ENCODE measurements at places on chromosomes 1 and 21.

DNA sequence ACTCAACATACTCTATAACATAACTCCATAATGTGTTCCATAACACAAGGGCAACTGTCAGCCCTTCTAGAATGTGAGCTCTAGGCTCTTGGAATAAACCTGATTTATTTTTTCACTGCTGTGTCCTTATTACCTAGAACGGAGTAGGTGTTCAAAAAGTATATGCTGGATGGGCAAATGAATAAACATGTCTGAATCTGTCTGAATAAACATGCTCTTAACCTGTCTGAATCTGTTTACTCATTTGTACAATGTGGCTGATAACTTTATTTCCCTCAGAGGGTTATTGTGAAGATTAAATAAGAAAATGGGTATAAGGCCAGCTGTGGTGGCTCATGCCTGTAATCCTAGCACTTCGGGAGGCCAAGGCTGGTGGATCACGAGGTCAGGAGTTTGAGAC, 42.3 kb downstream of the AZIN2 start:
- no peak for DNase-seq

DNA sequence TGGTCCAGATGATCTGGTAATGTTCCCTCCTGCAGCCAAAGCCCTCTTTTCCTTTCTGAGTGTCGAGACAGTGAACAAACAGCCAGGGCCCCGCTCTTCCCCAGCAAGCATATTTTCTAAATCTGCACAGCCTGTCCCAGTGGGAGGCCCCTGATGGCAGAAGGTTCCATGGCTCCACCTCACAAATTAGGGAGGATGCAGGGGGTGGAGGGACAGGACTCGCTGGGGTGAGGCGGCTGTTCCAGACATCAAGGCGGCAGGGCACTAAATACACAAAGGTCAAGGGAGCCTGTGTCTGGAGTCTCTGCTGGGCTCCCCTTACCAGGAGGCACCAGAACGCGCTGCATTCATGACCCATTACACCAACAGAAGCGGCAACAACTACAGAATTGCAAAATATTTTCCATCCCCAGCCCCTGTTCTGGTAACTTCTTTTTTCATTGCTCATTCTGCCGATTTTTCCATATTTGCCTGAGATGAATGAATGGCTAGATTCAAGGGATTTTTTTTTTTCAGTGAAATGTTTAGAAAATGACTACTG, 27.0 kb upstream of the PRELP start:
- DNase-seq, result no peak

DNA sequence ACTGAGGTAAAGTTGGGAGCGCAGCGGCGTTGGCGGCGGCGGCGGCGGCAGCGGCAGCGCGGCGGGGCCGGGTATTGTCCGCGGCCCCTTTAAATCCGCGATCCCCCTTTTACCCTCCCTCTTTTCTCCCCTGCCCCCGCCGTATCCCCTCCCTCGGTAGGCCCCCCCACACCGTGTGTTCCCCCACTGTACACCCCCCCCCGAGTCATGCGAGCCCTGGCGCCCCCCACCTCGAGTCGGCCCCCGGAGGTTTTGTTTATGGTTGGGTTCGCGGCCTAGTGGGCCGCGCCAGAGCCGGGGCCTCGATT, 169 bp downstream of the UBAP2L start:
- no peak for DNase-seq

GRCh38 chr1:33268927-33269610, 12.8 kb downstream of the ZNF362 start:
- no peak for DNase-seq

DNA sequence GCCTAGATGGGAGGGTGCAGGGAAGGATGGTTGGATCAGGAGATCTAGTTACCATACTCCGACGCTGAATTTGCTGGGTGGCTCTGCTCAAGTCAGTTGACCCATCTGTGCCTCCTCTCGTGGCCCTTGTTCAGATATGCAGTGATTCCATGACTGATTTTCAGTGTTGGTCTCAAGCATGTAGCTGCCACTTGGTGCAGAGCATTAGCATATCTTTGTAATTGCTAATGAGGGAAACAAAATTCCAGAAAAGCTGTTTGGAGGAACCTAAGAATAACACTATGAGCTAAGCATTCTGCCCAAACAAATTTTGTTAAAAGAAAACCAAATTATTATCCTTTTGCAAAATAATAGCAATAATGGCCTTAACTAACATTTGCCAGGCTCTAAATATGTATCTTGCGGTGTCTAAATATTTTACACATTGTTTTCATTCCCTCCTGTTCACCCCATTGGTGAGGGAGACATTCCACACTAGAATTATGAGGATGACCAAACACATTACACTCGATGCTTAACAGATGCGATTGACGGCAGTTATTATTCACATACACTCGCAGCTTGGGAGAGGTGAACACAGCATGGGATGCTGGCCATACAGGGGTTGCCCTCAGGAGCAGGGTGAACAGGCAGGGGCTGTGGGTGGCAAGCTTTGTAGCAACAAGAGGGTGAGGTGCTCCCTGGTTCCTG, 69.1 kb downstream of the KCNJ15 start:
- DNase-seq, result no peak

- no peak for DNase-seq
Observed at GRCh38 chr1:108556499-108556898, 3.4 kb upstream of the EEIG2 start.

DNA sequence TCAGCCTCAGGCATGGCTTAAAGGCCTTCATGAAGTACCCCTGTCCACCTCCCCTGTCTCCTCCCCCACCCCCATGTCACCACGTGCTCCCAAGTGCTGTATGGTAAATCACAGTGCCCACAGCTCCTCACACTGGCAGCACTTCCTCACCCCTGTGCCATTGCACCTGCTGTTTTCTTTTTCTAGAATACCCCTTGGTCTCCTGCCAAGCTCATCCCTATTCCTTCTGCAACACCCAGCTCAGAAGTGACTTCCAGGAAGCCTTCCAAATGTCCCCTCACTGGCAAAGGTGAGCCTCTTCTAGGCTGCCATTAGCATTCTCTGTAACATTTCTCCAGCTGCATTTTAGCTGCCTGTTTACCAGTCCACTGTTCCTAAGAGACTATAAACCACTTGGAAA, 9.4 kb downstream of the AKNAD1 start:
- no peak for DNase-seq

DNA sequence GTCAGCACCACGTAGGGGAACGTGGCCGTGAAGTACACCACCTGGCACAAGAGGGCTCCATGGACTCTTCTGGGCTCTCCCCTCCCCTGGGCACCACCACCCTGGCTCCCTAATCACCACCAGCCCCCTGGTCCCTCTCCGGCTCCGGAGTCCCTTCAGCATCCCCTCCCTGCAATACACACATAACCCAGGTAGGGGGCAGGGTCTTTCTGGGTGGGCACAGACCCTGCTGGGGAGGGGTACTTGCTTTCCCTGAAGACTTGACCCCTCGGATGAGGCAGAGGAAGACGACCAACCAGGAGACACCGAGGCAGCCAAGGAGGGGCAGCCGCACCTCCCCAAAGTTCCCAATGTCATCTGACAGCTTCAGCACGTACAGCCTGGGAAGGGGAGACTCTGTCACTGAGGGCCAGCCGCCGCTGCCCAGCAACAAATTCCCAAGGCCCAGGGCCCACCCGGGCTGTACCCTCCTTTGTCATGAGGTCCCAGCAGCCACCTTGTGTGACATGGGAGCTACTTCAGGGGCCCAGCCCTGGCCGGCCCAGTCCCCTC, 11.3 kb downstream of the CCDC24 start:
- no peak for DNase-seq

DNA sequence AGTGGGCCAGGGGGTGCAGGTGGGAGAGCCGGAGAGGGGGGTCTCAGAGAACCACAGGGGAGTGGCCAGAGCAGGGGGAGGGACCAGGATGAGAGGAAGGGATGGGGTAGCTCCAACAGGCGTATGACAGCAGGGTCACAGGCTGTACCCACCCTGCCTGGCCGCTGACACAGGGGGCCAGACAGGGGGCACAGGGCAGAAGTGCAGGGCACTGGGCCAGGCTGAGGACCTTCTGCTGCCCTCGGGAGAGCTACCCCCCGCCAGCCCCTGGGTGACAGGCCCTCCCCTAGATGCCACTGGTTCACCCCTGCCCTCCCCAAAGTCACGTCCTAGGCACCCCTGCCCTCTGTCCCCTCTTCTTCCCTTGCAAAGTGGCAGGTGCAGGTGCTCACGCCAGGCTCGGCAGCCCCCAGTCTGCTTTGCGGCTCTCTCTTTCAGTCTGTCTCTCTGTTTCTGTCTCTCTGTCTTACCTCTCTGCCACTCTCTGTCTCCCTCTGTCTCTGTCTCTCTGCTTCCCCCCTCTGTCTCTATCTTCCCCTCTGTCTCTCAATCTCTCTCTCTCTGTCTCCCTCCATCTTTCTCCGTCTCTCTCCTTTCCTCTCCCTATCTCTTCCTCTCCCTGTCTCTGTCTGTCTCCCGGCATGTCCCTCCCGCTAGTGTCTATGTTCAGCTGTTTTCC, 48.5 kb downstream of the WNT9A start:
- no peak for DNase-seq

- DNase-seq, result no peak
Observed at GRCh38 chr21:23921670-23922418, 1685.4 kb downstream of the MRPL39 start.

DNA sequence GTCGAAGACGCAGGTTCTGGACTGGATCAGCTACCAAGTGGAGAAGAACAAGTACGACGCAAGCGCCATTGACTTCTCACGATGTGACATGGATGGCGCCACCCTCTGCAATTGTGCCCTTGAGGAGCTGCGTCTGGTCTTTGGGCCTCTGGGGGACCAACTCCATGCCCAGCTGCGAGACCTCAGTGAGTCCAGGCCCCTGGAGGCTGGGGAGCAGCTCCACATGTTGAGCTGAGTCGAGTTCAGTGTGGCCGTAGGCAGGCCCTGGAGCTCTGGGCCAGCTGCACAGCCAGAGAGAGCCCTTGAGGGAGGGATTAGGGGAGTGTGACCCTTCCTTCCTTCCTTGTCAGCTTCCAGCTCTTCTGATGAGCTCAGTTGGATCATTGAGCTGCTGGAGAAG, 1.6 kb downstream of the ELF3 start:
- DNase-seq, result no peak

GRCh38 chr1:239507826-239508225, 121.5 kb downstream of the CHRM3 start:
- no peak for DNase-seq

DNA sequence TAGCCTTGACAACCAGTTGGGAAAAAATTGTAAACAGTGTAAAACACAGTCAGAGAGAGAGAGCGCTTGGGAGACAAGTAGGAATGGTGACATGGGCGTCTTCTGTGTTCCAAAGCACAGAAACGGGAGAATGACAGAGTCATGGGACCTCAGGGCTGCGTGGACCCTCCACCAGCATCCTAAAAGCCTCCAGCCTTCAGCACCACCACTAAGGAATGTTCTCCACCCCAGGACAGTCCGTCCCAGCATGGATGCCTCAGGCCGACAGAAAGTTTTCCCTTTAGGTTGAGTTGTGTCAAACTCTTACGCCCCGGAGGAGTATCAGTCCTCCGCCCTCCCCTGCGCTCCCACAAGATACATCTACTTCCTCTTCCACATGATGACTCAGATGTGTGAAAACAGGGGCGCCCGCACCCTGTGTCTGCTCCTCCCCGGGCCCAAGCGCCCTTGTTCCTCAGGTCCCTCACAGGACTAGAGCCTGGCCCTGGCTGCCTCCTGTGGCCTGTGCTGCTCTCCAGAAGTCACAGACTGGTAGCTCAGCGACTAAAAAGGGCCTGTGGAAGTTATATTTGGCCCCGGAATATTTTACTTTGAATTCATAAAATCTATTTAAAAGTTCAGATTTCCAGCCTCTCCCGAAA, 63.9 kb upstream of the EFHD2 start:
- no peak for DNase-seq

DNA sequence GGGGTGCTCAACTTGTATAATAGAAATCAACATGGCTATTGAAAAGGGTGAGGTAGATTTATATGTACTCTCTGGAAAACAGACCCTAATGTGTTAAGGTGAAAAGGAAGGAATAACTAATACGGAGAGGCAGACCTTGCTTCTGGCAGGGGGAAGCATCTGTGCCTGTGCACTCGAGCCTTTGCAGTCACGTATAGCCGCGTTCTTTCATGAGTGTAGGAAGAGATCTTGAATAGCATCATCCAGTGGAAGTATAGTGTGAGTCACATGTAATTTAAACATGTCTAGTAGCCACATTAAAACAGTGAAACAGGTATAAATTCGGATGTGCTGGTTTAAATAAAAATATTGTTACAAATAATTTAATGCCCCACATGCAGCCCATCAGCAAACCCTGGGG, 3.0 kb downstream of the A3GALT2 start:
- DNase-seq, result no peak

- DNase-seq, result peak; percentile 23
Observed at GRCh38 chr1:236608930-236609726, 4.8 kb upstream of the HEATR1 start.

GRCh38 chr1:201988601-201989000, 6.2 kb downstream of the RNPEP start:
- DNase-seq, result no peak

GRCh38 chr1:87951852-87952251, 623.2 kb downstream of the LMO4 start:
- no peak for DNase-seq
